ENCODE measurements at places on chromosomes 1 and 21.

- DNase-seq: no peak
Observed at GRCh38 chr1:234980645-234981396, 147.8 kb downstream of the TOMM20 start.

GRCh38 chr21:37043818-37044217, 29.1 kb downstream of the PIGP start:
- no peak for DNase-seq

- DNase-seq: no peak
Observed at GRCh38 chr1:147673406-147673805, 3.1 kb upstream of the ACP6 start.

- no peak for DNase-seq
Observed at GRCh38 chr21:15063081-15063813, 1.6 kb downstream of the NRIP1 start.

GRCh38 chr1:100075773-100076172, 57.0 kb downstream of the SASS6 start:
- no peak for DNase-seq

- no peak for DNase-seq
Observed at GRCh38 chr1:163063610-163064009, 5.6 kb upstream of the RGS4 start.

- DNase-seq: no peak
Observed at GRCh38 chr1:201039876-201040275, 16.4 kb upstream of the KIF21B start.

GRCh38 chr1:119859647-119860046, 36.7 kb downstream of the ADAM30 start:
- no peak for DNase-seq

- no peak for DNase-seq
Observed at GRCh38 chr1:96329121-96329520, 392.5 kb upstream of the PTBP2 start.

DNA sequence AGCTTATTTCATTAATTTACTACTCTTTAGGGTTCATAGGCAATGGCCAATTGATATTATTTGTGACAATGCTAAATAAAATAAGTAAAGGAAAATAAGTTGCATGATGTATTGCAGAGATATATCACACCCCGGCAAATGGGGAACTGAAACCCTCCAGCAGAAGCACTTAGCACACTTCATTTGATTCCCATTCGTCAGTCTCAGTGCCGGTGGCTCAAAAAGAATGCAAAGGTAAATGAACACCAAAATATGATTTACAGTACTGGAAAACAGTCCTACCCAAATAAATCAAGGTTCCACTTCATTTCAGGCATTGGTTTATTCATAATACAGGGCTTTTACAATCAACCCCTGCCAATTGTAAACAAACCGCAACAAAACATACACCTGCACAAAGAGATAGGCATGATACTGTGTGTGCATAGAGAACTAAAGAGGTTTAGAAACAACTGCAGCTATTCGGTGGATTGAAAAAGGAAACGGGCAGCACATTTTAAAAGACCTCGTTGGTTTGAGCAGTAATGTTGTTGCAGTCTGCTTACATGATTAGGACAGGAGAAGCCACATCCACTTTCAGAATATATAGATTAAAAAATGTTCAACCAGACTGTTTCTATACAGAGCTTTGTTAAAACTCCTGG, 1019.2 kb downstream of the TTLL7 start:
- DNase-seq: no peak

GRCh38 chr1:229452956-229453801, 19.3 kb upstream of the ACTA1 start:
- DNase-seq: no peak

DNA sequence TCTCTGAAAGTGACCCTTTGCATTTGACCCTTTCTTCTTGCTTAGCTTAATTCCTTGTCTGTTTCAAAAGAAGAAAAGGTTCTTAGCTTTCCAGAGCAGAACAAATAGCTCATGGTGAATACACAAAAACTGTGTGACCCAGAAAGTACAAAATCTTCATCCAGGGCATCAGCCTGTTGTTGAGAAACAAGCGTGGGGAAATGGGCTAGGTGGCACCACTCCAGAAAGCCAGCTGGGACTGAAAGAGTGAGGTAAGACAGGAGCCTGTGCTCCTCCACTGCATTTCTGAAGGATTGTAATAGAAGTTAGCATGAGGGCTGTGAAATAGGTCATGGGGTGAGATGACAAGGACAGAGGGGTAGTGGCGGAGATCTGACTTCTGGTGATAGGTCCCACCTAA, 45.8 kb downstream of the CYP2J2 start:
- no peak for DNase-seq
